ENCODE measurements at places on chromosomes 16 and 17. TPM values are rescaled to one million over a fixed set of nuclear protein-coding genes. Genes with fewer than 3 reads are reported as not detected.
A peak's percentile ranks its signal among the peaks of the same experiment; 100 is the strongest.

Gene PLXDC1
- total RNA-seq: 2.4 TPM

GRCh38 chr16:2204416-2205103 is 694 bp upstream of the MLST8 start:
- peaks cover 17% of the 10 kb centered on the region for H3K36me3 ChIP-seq
- DNase-seq: no peak
- H3K4me1 ChIP-seq: peaks cover 16% of the 10 kb centered on the region
- H3K27me3 ChIP-seq: no peaks in the 10 kb centered on the region
- H3K4me3 ChIP-seq: peak overlapping the region; percentile 83

- no peak overlapping the region for H3K4me3 ChIP-seq
- no peaks in the 10 kb centered on the region for H3K27me3 ChIP-seq
- no peak overlapping the region for H3K27ac ChIP-seq
- DNase-seq: no peak
- no peaks in the 10 kb centered on the region for H3K4me1 ChIP-seq
These were observed 41.7 kb upstream of the NKD1 start for GRCh38 chr16:50506543-50506937.

Gene CD300H
- total RNA-seq: not detected

GRCh38 chr16:17939723-17940122 is 396.8 kb downstream of the NPIPA8 start:
- no peaks in the 10 kb centered on the region for H3K36me3 ChIP-seq
- peaks cover 9% of the 10 kb centered on the region for H3K4me1 ChIP-seq
- H3K27ac ChIP-seq: no peak overlapping the region
- peaks cover 4% of the 10 kb centered on the region for H3K27me3 ChIP-seq
- no peak overlapping the region for H3K4me3 ChIP-seq
- DNase-seq: no peak

GRCh38 chr17:33057564-33057963 is 65.9 kb downstream of the SPACA3 start:
- no peaks in the 10 kb centered on the region for H3K4me1 ChIP-seq
- H3K27me3 ChIP-seq: peaks cover 7% of the 10 kb centered on the region
- no peak overlapping the region for H3K4me3 ChIP-seq
- H3K36me3 ChIP-seq: no peaks in the 10 kb centered on the region

Gene KRT17
- not detected for total RNA-seq

GRCh38 chr16:79639576-79640311 is 39.2 kb upstream of the MAF start:
- DNase-seq: peak; percentile 14
- H3K4me3 ChIP-seq: no peak overlapping the region
- H3K36me3 ChIP-seq: no peaks in the 10 kb centered on the region
- peak overlapping the region; percentile 4 for H3K27ac ChIP-seq
- H3K27me3 ChIP-seq: peaks cover 2% of the 10 kb centered on the region

- H3K36me3 ChIP-seq: peaks cover 69% of the 10 kb centered on the region
- peaks cover 54% of the 10 kb centered on the region for H3K4me1 ChIP-seq
- peak overlapping the region; percentile 96 for H3K27ac ChIP-seq
- no peaks in the 10 kb centered on the region for H3K27me3 ChIP-seq
- DNase-seq: peak; percentile 44
- peak overlapping the region; percentile 85 for H3K4me3 ChIP-seq
These were observed 2.9 kb downstream of the SRSF2 start for GRCh38 chr17:76734080-76734840.

DNA sequence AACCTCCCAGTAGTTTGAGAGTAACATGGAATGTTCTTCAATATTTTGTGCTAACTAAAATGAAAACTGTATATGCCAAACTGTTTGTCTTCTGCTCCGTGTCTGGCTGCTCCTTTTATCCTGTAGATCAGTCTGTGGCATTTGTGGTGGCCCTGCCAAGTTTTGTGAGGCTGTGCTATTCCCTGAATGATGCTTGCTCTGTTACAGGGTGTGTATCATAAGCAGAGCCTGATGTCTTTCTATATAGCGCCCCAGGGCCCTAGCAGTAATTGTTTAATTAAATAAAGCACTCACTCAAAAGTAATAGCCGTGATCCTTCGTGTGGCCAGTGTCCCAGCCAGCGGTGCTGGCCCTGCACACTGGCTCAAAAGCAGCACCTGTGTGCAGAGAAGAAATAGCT is 27.8 kb upstream of the NAT9 start:
- H3K27me3 ChIP-seq: no peaks in the 10 kb centered on the region
- no peak overlapping the region for H3K27ac ChIP-seq
- DNase-seq: no peak
- no peak overlapping the region for H3K4me3 ChIP-seq
- H3K36me3 ChIP-seq: peaks cover 7% of the 10 kb centered on the region

- DNase-seq: no peak
- no peaks in the 10 kb centered on the region for H3K36me3 ChIP-seq
- no peak overlapping the region for H3K27ac ChIP-seq
- no peak overlapping the region for H3K4me3 ChIP-seq
These were observed 23.0 kb downstream of the KCNJ16 start for GRCh38 chr17:70098030-70098429.

DNA sequence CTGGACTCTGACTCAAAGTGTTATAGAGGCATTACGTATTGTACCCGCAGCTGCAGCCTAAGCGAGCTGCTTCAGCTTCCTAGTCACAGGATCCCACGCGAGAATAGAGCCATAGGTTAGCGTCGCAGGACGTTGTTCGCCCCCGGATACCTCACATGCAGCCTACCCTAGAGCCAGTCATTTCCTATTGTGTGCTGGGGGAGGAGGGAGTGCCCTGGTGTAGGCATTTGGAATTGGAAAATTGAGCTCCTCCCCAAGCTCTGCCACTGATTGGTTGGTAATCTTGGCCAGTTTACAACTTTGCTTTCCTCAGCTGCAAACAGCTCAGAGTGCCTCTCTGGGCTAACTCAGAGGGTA is 530 bp downstream of the NAA60 start:
- H3K4me3 ChIP-seq: peak overlapping the region; percentile 97
- H3K27me3 ChIP-seq: no peaks in the 10 kb centered on the region
- H3K36me3 ChIP-seq: peaks cover 30% of the 10 kb centered on the region
- DNase-seq: peak; percentile 65
- peak overlapping the region; percentile 93 for H3K27ac ChIP-seq

Gene TPSD1
- not detected for total RNA-seq

GRCh38 chr17:80296221-80296620 is 35.6 kb downstream of the RNF213 start:
- peaks cover 13% of the 10 kb centered on the region for H3K4me1 ChIP-seq
- no peak overlapping the region for H3K4me3 ChIP-seq
- no peaks in the 10 kb centered on the region for H3K27me3 ChIP-seq
- H3K27ac ChIP-seq: no peak overlapping the region
- DNase-seq: no peak
- H3K36me3 ChIP-seq: peaks cover 82% of the 10 kb centered on the region

- no peaks in the 10 kb centered on the region for H3K27me3 ChIP-seq
- DNase-seq: no peak
- no peaks in the 10 kb centered on the region for H3K36me3 ChIP-seq
- no peaks in the 10 kb centered on the region for H3K4me1 ChIP-seq
- no peak overlapping the region for H3K4me3 ChIP-seq
These were observed 5.3 kb upstream of the MYO1C start for GRCh38 chr17:1497831-1498230.

Gene TMC8
- total RNA-seq: 139 TPM

GRCh38 chr17:50547736-50548083 is 736 bp downstream of the SPATA20 start:
- peak overlapping the region; percentile 63 for H3K4me3 ChIP-seq
- no peak for DNase-seq
- no peaks in the 10 kb centered on the region for H3K36me3 ChIP-seq
- H3K27ac ChIP-seq: no peak overlapping the region
- H3K27me3 ChIP-seq: peaks cover 7% of the 10 kb centered on the region
- peaks cover 3% of the 10 kb centered on the region for H3K4me1 ChIP-seq

Gene CMTM2
- not detected for total RNA-seq

DNA sequence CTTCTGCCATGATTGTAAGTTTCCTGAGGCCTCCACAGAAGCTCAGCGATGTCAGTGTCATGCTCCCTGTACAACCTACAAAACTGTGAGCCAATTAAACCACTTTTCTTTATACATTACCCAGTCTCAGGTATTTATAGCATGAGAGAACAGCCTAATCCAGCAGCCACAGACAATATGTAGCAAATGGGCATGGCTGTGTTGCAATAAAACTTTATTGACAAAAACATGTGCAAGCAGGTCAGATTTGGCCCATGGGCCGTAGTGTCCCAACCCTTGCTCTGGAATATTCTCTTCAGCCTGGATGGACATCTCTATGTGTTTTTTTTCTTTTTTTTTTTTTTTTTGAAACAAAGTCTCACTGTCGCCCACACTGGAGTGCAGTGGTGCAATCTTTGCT is 60.9 kb upstream of the EEF2KMT start:
- no peak overlapping the region for H3K4me3 ChIP-seq
- DNase-seq: no peak
- no peaks in the 10 kb centered on the region for H3K36me3 ChIP-seq
- H3K4me1 ChIP-seq: no peaks in the 10 kb centered on the region

DNA sequence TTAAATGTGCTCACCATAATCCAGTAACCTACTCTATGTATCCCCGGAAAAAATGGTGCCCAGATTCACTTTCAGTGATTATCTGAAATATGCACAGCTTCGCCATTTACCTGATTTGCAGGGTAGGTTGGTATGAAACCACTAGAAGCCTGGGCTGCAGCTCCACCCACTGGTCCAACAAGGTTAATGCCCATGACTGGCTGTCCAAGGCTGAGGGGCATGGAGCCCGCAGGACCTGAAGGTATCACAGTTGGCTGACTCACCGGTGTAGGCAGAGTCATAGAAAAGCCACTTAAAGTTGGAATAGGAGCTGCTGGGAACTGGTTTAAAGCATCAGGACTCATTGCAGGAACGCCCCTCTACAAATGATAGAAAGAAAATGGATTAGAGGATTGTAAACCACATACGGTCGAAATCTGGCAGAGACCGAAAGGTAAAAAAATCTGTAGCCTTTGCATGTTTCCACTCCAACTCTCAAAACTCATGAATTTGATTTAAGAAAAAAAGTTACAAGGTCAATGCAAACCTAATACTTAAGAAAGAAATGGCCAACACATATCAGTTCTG is 38.6 kb downstream of the SYNRG start:
- no peaks in the 10 kb centered on the region for H3K27me3 ChIP-seq
- DNase-seq: peak; percentile 61

Gene ADGRG1
- 6.3 TPM for total RNA-seq

Gene LGALS9B
- total RNA-seq: not detected

- H3K4me3 ChIP-seq: no peak overlapping the region
- H3K4me1 ChIP-seq: no peaks in the 10 kb centered on the region
- H3K27ac ChIP-seq: no peak overlapping the region
- H3K27me3 ChIP-seq: peaks cover 8% of the 10 kb centered on the region
These were observed 1.1 kb upstream of the AATK start for GRCh38 chr17:81167194-81167524.

- H3K4me3 ChIP-seq: no peak overlapping the region
- H3K36me3 ChIP-seq: no peaks in the 10 kb centered on the region
- no peaks in the 10 kb centered on the region for H3K27me3 ChIP-seq
- no peak overlapping the region for H3K27ac ChIP-seq
These were observed 903.8 kb upstream of the RBFOX1 start for GRCh38 chr16:6428861-6429260.

Gene SPNS3
- 8.4 TPM for total RNA-seq
